ENCODE measurements at places on chromosomes 5 and 9.

DNA sequence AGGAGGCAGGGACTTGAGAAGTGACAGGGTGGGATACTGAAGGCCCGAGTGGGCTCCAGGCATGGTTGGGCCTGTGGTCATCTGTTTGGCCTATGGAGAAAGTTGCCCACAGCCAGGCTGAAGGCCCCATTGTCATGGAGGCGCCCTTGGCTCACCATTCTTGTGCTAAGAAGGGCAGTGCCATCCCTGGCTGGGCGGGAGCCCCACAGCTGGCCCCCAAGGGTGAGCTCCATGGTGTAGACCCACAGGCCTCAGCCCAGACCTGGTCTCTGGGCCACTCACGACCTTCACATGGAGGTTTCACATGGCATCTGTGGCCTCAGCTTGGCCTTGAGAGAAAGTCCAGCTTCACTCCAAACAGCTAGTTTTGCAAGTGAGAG, 34.3 kb upstream of the PRDM12 start:
- no peak for DNase-seq

DNA sequence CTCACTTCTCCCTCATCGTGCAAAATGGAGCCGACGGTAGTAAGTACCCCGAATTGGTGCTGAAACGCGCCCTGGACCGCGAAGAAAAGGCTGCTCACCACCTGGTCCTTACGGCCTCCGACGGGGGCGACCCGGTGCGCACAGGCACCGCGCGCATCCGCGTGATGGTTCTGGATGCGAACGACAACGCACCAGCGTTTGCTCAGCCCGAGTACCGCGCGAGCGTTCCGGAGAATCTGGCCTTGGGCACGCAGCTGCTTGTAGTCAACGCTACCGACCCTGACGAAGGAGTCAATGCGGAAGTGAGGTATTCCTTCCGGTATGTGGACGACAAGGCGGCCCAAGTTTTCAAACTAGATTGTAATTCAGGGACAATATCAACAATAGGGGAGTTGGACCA, 979 bp downstream of the PCDHGA12 start:
- no peak for DNase-seq

GRCh38 chr5:175859422-175859821, 12.0 kb upstream of the CPLX2 start:
- no peak for DNase-seq

DNA sequence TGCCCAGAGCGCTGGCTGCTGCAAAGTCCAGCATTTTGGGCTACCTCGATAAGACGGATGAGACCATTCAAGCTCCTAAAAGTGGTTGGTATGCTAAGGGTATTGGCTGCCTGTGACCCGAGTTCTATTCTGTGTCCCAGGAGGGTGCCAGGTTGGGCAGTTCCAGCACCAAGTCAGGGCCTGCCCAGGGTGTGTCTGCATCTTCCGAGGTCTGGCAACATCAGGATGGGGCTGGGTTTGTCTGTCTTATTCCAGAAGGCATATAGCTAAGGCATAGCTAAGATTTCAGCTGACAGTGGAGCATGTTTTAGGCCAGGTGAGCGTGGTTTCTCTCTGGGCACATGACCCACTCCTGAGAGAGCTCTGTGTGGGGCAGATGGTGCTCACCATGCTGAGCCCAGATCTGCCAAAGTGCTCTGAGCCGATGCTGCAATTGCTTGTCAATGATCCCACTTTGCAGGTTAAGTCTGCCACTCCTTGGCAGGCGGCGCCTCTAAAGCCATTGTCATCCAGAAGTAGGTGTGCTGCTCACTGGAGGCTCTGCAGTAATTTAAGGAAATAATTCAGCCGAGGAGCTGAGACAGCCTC, 7.8 kb downstream of the SLC9A3 start:
- DNase-seq: no peak

DNA sequence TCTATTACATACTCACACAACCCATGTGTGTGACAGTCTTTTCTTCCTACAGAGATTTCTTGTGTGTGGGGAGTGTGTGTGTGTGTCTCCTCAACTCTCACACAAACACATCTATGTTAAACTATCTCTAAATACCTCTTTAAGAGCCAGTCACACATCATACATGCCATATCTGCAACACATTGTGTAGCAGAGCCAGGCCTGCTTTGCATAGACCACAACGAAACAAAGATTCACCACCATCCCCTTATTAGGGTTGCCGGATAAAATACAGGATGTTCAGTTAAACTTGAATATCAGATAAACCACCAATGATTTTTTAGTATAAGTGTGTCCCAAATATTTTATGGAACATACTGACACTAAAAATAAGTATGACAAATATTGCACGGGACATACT, 2.3 kb downstream of the FAM170A start:
- no peak for DNase-seq

DNA sequence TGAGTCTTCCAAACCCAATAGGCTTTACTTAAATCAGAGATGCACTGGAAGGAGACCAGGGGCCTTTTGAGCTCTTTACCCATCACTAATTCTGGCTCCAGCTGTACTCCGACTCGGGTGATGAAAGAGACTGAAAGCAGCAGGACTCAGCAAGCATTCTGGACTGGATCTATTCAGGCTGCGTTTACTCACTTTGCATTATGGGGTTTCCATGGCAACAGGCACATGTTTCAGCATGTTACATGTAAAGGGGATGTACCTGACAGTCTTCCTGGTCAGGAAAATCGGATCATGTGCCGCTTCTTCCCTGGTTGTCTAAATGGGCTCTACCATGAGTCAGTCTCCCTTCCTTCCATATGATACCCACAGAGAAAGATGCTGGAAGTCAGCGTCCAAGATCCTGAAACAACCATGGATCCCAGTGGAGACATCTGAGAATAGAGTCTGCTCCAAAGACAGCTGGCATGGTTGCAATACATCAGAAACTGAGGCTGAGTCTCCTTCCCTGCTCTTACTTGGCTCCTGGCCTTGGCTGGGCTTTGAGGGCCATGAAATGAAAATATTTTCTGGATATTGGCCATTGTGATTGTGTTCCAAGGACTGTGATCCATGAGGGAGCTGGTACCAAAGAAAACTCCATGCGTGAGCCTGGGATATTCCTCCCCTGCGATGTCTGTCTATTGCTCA, 102.5 kb upstream of the TNC start:
- DNase-seq: no peak

- DNase-seq: no peak
Measured at GRCh38 chr9:70995511-70995910, 125.9 kb downstream of the TRPM3 start.

DNA sequence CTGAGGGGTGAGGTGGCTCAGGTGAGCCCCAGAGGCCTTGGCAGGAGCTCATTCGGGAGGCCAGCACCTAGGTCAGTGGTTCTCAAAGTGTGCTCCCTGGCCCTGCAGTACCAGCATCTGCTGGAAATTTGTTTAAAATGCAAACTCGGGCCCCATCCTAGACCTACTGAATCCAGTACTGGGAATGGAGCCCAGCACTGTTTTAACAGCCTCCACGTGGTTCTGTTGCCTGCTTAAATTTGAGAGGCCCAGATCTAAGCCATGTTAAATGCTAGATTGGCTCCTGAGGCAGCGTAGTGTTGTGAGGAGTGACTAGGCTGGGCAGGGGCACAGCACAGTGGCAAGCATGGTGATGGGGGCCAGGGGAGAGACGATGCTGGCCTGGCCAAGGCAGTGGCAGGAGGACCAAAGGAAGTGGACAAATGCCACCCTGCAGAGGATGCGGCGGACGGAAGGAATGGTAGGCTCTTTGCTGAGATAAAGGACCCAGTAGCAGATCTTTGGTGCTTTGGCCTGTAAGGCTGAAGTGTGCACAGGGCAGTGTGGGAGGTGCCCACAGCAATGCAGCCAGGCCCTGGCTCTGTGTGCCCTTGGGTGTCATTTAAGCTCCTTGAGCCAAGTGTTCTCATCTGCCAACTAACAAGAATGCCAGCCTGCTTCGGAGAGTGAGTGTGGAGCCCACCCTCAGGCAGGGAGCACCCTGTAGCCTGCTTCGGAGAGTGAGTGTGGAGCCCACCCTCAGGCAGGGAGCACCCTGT, 4.2 kb downstream of the PRR7 start:
- DNase-seq: no peak

DNA sequence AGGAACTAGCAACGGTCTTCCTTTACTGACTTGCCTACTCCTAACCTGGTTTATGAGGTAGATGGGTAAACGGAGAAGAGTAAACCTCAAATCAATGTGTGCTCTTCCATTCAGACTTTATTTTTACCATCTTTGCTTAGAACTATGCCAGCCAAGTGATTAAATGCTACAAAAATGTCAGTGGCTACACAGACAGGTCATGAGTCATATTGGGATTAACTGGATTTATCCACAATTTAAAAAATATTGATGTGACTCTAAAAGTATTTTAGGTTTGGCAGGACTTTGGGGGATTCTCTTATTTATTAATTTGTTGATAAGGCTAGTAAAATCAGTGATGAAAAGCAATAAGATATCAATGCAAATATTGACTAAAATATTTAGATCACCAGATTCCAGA, 275.0 kb downstream of the PLK2 start:
- DNase-seq: no peak

DNA sequence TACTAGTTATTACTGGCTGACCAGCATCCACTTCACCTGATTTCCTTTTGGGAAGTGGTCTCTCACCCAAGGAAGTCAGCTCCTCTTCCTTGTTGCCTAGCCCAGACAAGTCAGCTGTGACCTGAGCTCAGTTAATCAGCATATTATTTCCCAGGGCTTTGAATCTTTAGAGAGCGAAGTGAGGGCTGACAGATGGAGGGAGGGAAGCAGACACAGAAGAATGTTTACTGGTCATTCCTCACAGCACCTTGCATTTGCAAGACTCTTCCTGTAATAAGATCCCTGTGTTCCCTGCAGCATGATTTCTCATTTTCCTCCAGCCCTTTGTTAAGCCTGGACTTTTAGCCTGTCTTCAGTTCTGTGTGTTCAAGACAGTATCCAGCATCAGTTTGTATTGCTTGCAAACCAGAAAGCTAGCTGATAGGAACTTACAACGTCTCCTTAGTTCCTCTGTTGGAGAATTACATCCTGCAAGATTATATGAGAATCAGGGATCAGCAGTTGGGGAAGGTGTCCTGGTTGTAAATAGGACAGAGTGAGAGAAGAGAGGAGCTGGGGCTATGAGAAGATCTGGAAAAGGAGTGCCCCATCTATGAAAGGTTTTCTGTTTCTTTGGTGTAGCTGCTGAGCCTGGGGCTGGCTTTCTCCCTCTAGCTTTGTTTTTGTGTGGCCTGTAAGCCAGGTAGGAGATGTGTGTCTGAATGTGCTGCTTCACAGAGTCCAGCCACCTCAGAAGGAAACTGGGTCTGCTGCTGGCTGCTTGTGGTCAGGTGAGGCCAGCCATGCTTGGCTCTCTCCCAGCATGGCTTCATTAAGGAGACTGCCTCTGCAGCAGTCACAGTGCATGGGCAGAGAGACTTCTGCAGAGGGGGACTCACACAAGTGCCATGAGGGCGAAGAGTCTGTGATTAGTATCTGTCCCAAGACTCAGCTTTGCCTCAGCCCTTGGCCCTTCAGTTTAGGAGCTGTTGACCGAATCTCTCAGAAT, 50.3 kb downstream of the MAN2A1 start:
- DNase-seq: no peak

DNA sequence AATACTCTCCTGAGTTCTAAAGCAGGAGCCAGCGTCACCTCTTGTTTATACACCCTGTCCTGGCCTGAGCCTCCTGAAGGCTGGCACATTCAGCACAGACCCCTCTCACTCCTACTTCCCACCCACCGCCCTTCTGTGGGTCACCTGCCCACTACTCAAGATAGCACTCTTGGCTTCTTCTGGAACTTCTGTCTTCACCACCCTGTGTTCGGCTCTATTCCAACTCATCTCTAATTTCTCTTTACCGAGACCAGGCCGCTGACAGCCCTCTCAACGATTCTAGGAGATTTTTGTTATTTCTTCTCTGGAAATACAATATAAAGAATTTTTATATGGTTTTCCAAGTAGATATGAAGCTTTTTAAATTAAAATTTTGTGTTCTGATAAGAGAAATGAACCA, 57.4 kb downstream of the IRF1 start:
- no peak for DNase-seq

DNA sequence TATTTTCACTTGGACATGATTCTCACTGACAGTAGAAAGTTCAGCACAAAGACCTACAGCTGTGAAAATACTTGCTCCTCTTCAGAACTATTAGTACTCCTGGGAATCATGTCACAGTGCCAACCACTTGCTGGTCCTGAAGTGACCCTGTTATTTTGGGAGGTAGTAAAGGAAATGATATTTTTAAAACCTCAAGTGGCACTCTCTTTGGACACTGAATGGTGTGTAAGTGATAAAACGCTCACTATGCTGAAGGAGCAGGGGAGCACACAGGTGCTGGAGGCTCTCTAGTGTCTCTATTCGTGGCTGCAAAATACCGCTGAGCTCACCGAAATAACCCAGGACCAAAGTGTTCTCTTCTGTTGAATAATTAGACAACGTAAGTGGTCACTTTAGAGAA, 76.9 kb upstream of the SPATA31D4 start:
- DNase-seq: no peak

- DNase-seq: no peak
Measured at GRCh38 chr5:111737716-111738115, 19.3 kb downstream of the NREP start.

GRCh38 chr5:74877624-74878304, 11.6 kb upstream of the FAM169A start:
- DNase-seq: no peak

DNA sequence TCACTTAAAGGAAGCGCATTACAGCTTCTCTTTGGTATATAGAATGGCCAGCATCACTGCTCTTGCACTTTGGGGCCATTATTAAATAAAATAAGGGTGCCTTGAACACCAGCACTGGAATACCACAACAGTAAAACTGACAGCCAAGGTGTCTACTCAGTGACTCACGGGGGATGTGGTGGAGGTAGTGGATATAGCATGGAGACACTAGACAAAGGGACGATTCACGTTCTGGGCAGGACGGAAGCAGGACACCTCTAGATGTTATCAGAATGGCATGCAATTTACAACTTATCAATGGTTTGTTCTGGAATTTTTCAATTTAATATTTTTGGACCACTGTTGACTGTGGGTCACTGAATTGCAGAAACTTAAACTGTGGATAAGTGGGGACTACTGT, 32.9 kb upstream of the PDE8B start:
- no peak for DNase-seq

GRCh38 chr5:127492854-127493738, 24.3 kb upstream of the PRRC1 start:
- no peak for DNase-seq

GRCh38 chr5:40842351-40842750, 1.2 kb downstream of the CARD6 start:
- no peak for DNase-seq

GRCh38 chr5:71703941-71704340, 15.1 kb upstream of the CARTPT start:
- no peak for DNase-seq

DNA sequence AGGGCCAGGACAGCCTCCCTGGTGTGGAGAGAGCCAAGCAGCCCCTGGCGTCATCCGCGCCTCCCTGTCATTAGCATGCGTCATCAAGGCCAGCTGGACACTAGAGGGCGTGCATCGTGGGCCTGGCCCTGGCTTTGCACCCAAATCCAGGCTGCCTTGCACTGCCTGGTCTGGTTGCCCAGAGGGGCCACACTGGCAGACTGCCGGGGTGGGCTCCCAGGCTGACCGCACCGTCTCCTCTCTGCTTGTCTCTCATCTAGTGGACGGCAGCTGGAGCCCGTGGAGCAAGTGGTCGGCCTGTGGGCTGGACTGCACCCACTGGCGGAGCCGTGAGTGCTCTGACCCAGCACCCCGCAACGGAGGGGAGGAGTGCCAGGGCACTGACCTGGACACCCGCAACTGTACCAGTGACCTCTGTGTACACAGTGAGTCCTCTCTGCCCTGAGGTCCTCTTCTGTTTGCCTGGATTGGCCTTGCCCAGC, 29.0 kb downstream of the HK3 start:
- no peak for DNase-seq

- DNase-seq: no peak
Measured at GRCh38 chr9:122144836-122145591, 14.6 kb downstream of the NDUFA8 start.

- no peak for DNase-seq
Measured at GRCh38 chr5:133952729-133953567, 15.5 kb downstream of the C5orf15 start.

Measured in stimulated activated effector memory CD8-positive, alpha-beta T cell treated with anti-CD3 and anti-CD28 coated beads, Interleukin-12 subunit alpha, Interleukin-12 subunit beta, amount 100 ng/mL, for 72 hours (primary cell).